SIG-M5 (cell line): ENCODE measurements at places on chromosomes 5 and 9.

GRCh38 chr5:40223884-40224402 lies 455.8 kb upstream of the PTGER4 start:
- no peak for DNase-seq

- no peak for DNase-seq
Measured at GRCh38 chr5:135136546-135136945, 102.5 kb upstream of the PITX1 start.

DNA sequence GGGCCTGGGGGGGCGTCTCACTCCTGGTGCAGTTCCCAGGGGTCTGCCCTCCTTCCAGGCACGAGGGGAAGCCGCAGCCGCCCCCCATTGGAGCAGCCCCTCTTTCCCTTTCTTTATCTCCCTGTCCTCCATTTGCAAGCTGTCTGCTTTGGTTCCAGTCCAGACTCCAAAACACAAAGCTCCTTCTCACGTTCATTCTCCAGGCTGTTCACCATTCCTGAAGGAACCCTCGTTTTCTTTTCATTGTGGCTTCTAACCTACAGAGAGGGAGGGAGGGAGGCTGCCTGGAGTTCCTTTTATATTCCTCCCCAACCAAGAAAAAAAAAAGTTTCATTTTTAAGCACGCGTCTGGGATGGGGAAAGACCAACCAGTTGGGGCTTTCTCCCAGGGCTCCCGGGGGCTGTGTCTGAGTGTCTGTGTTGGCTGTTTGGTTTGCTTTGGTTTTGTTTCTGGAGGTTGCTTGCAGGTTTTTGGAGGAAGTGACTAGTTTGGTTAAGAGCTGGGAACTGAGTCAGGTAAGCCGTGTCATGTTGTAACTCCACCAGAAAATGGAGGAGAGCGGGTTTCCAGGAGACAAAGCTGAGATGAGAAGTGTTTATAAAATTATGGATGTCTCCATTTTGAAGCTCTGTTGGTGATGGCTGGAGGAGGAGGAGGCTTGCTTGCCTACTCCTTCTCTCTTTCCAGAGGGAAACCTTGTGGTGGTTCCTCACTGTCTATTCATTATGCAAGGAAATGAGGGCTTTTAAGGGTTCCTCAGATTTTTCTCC lies 1.6 kb downstream of the ZNF462 start:
- DNase-seq: no peak

- no peak for DNase-seq
Measured at GRCh38 chr5:140152022-140152999, 22.7 kb upstream of the CYSTM1 start.

GRCh38 chr9:137250329-137251193 lies 525 bp upstream of the STPG3 start:
- DNase-seq: no peak

DNA sequence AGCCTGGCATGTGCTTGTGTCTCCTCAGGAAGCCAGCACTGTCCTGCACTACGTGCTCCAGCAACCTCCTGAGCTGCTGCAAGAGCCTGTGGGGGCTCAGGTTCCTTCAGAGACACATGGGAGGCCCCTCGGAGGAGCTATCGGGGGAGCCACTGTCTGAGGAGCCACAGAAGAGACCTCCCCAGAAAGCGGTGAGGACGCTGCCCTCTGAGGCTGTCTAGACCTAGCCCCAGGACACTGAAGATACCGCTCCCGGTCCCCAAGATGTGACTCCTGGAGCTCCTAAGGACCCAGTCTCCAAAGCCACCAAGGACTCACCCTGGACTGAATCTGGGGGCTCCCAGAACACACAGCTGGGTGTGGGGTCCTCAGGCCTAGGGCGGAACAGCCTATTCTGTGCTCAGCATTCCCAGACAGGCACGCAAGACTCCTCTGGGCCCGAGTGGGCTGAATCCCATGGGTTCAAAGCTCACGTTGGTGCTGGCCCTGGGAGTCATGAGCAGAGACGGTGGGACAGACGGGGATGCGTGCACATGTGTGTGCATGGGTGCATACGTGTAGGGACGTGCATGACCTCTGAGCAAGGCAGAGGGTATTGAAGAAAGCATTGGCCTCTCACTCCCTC lies 50.0 kb downstream of the HRH2 start:
- no peak for DNase-seq

DNA sequence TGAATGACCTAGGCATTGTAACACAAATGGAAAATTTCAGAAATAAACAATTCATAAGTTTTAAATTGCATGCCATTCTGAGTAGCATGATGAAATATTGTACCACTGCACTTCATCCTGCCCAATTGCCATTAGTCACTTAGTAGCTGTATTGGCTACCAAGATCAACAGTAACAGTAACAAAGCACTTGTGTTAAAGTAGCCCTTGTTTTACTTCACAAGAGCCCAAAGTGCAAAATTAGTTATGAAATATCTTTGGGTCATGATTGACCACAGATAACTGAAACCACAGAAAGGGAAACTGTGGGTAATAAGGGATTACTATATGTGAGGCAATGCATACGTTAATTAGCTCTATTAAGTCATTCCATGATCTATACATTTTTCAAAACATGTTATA lies 33.3 kb upstream of the RORB start:
- no peak for DNase-seq

DNA sequence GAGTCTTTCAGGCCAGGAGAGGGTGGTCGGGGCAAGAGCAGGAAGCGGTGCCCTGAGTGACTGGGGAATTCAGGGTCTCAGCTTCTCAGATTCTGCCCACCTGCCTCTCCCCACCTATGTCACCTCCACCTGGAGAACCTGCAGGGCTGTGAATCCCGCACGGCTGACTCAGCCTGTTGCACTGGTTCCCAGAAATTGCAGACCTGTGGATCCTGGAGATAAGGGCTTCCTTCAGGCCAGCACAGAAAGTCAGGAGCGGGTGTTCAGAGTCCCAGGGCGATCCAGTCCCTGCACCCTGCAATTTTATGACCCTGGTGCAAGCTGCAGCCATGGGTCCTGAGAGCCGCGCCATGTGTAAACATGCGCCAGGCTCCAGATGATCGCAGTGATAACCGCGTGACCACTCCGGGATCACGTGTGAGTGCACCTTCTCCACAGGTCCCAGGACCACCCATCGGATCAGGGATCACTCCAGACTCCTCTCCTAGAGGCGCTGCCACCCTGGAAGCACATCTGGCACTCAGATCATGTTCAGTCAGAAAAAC lies 17.8 kb downstream of the IRX4 start:
- no peak for DNase-seq

GRCh38 chr5:172420235-172420939 lies 33.9 kb downstream of the SH3PXD2B start:
- no peak for DNase-seq

DNA sequence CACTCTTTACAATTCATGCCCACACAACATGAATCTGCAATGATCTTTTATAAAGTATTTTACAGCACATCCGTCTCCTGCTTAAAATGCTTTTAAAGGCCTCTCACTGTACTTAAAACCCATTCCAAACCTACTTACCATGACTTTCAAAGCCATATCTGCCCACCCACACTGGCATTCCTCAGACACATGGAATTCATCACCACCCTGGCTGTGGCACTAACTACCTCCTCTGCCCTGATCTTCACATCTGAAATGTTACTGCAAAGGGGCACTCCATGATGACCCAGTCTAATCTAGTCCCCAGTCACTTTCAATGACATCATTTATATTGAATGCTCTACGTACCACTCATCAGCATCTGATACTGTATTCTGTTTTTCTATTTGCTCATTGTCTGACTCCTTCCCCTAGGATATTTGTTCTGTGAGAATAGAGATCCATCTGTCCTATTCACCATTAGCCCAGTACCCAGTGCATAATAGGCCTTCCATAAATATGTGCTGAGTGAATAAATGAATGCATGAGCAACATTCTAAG lies 193.2 kb upstream of the KIF2A start:
- DNase-seq: no peak

- DNase-seq: no peak
Measured at GRCh38 chr5:51684794-51685355, 301.6 kb downstream of the ISL1 start.

DNA sequence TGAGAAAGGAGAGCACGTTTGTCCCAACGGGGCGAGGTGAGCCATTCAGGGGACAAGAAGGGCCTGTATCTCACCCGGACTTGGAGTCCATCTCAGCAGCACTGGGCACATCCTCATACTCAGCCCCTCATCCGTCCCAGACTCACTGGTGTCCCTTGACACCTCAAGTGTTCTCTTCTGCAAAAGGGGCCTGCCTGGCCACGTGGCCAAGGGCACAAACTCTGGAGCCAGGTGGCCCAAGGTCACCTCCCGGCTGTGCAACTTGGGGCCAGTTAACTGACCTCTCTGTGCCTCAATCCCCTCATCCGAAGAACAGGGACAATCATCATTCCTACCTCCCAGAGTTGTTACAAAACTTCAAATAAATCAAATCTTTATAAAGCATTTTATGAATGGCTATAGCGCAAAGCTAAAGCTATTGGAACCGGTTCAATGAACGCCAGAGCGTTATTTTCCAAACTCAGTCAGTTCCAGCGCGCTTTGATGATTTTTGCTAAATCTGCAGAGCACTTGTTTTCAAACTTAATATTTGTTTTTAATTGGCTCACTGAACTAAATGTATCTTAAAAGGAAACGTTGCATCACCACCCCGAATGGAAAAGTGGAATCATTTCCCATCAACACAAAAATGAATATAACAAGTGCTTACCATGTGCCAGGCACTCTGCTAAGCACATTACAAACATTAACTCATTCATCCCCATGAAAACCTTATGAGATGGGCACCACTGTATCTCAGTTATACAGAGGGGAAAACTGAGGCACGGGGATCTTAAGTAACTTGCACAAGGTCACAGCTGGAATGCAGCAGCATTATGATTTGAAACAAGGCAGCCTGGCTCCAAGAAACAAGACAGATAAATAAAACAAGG lies 49.3 kb downstream of the DUSP1 start:
- no peak for DNase-seq

- DNase-seq: no peak
Measured at GRCh38 chr5:132258102-132259068, 889 bp downstream of the PDLIM4 start.

- no peak for DNase-seq
Measured at GRCh38 chr9:86301686-86302085, 19.3 kb upstream of the ISCA1 start.

- no peak for DNase-seq
Measured at GRCh38 chr9:32550150-32550561, 2.0 kb upstream of the SMIM27 start.

- no peak for DNase-seq
Measured at GRCh38 chr5:19608444-19609002, 379.5 kb downstream of the CDH18 start.

GRCh38 chr5:95086927-95087815 lies 197.7 kb downstream of the MCTP1 start:
- no peak for DNase-seq

GRCh38 chr5:132708645-132709044 lies 28.7 kb downstream of the KIF3A start:
- DNase-seq: no peak

- no peak for DNase-seq
Measured at GRCh38 chr9:121773954-121774714, 122.7 kb downstream of the DAB2IP start.

GRCh38 chr5:60277941-60278340 lies 384.4 kb upstream of the PDE4D start:
- no peak for DNase-seq

DNA sequence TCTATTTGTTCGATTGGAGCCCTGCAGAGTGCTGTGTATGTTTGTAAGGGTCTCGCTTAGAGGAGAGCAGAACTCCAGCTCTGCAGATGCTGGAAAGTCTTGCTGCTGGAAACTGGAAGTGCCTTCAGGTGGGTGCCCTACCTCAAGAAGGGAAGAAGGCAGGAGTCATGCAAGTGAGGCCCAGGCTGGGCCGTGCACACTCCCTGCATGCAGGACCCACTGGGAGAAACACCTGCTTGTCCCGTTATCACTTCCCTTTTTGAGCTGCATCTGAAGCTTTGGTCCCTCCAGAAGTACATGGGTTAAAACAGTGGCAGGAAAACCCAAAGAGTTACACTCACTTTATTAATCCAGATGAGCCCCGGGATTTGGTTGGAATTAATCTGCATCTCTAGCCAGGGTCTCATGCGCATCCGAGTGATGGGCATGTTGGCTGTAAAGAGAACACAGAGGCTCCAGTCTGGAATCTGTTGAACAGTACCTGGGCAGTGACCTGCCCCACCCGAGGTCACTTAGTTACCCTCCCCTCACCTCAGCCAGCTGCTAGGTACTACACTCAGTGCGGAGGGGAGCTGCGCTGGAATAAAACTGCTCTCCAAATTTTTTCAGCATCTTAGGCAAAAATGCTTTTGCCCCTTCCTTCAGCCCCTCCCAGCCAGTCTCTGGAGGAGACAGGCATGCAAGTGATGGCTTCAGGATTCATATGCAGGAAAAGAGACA lies 1.4 kb downstream of the IRF1 start:
- DNase-seq: no peak

- no peak for DNase-seq
Measured at GRCh38 chr9:112000743-112001142, 104.1 kb downstream of the UGCG start.

- no peak for DNase-seq
Measured at GRCh38 chr5:89351222-89351621, 468.2 kb upstream of the MEF2C start.

DNA sequence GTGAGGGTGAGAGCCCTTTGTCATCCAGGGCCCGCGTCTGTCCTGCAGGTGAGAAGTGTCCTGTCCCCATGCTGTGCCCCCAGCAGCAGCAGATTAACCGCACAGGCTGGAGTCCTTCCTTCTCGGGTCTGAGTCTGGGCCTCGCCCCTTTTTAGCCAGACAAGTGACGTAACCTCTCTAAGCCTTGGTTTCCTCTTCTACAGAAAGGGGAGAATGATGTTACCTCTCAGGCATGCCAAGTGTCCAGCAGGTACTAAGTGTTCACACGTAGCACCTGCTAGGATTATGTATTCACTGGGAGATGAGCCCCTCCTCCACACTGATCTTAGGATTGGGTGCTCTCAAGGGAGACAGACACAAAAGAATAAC lies 6.9 kb downstream of the NEURL1B start:
- no peak for DNase-seq

- no peak for DNase-seq
Measured at GRCh38 chr9:83372957-83373356, 165.2 kb downstream of the FRMD3 start.

DNA sequence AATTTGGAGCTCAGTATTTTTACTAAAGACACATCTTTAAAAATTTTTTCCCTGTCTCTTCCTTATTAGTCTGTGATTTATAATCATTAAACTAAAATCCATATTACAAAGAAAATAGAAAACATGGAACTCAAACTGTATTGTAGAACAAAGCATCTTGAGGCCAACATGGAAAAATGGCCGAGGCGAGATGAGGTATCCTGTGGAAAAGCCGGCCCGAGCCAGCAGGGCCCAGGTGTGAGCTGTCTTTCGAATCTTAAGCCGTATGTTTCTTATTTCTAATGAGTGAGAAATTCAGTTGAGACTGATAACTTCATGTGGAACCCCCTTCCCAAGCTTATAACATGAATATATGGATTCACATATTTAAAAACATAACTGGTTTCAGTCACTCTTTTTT lies 170.4 kb upstream of the OTULINL start:
- no peak for DNase-seq
